ENCODE measurements at places on chromosomes 1 and 21. TPM values are rescaled to one million over a fixed set of nuclear protein-coding genes. Genes with fewer than 3 reads are reported as not detected.

FTCD gene
- 4.5 TPM for total RNA-seq

TAL1 gene
- total RNA-seq = 12.2 TPM

OR2T35 gene
- total RNA-seq = not detected

TNFAIP8L2 gene
- total RNA-seq = not detected

S100A14 gene
- total RNA-seq = 624 TPM

LRRN2 gene
- total RNA-seq = not detected

CACHD1 gene
- 18.5 TPM for total RNA-seq

KLF17 gene
- not detected for total RNA-seq

C1orf105 gene
- total RNA-seq = 1.9 TPM

DNA sequence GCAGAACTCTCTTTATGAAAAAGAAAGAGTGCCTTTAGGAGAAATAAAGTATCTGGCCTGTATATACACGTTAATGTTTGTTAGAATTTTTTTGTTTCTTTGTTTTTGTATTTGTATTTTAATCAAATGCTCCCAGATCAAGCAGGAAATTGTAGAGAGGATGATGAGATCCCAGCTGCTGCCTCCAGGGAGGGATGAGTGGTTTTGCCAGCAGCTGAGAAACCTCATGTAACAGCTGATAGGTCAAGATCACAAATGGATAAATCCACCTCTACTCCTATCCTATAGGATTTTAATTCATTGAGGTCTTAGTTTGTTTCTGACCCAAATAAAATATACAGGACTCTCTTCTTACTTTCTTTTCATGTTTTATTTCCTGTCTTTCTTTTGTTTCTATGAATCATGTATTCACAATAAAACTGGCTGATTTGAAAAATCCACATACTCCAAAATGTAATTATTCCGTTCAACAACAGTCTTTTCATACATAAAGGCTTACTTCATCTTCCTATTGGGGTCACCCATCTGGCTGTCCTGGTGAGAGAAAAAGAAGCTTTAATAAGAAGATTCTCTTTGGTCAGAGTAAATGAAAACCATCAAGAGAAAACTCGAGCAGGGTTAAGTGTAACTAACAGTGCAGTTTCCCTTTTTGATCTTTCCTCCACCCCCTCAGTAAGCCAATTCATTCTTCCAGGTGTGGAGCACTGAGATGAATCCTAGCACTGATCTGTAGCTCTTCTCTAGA, 129.3 kb upstream of the PLPPR5 start:
- no peak overlapping the region for H3K4me3 ChIP-seq
- H3K4me1 ChIP-seq = no peaks in the 10 kb centered on the region
- no peaks in the 10 kb centered on the region for H3K36me3 ChIP-seq

- no peak overlapping the region for H3K4me3 ChIP-seq
- no peaks in the 10 kb centered on the region for H3K36me3 ChIP-seq
- H3K27me3 ChIP-seq = no peaks in the 10 kb centered on the region
Observed at GRCh38 chr1:193741228-193741627, 554.8 kb upstream of the B3GALT2 start.

- H3K4me3 ChIP-seq = no peak overlapping the region
- H3K27me3 ChIP-seq = no peaks in the 10 kb centered on the region
- H3K4me1 ChIP-seq = 0 out of 2 replicates have a peak, but pooled peaks cover 5% of the 10 kb centered on the region
Observed at GRCh38 chr1:227761621-227762230, 26.5 kb downstream of the SNAP47 start.

GRCh38 chr21:29810871-29811270, 128.9 kb downstream of the GRIK1 start:
- H3K4me1 ChIP-seq = no peaks in the 10 kb centered on the region
- H3K36me3 ChIP-seq = no peaks in the 10 kb centered on the region
- H3K27me3 ChIP-seq = no peaks in the 10 kb centered on the region
- H3K27ac ChIP-seq = no peak overlapping the region
- DNase-seq = no peak

- DNase-seq = no peak
- no peaks in the 10 kb centered on the region for H3K36me3 ChIP-seq
- H3K27me3 ChIP-seq = no peaks in the 10 kb centered on the region
Observed at GRCh38 chr1:235632506-235633401, 16.8 kb downstream of the GNG4 start.

DNA sequence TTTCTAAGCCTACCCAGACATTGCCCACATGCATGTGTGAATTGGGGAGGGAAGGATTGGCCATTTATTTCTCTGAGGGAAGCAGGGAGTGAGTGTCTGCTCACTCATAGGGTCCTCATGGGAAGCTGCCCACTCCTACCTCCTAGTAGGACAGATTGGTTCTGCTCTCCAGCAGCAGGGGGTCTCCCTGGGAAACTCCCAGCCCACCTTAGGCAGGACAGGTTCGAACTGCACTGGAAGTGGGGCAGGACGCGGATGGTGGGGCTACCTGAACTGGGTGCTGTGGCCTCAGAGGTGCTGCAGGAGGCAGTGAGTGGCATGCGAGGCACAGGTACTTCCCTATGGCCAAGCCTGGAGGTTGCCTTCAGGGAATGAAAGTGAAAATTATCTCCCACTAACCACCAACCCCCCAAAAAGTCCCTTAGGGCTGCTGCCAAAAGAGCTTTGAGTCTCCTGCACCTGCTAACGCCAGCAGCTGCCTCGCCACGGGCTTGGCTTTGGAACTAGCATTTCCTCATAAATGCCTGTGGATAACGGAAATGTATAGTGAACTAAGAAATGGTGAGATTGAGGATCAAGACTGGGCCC, 157.0 kb upstream of the COA6 start:
- no peaks in the 10 kb centered on the region for H3K4me1 ChIP-seq
- H3K4me3 ChIP-seq = no peak overlapping the region
- H3K36me3 ChIP-seq = no peaks in the 10 kb centered on the region
- no peak for DNase-seq
- H3K27me3 ChIP-seq = peaks cover 7% of the 10 kb centered on the region
- H3K27ac ChIP-seq = no peak overlapping the region

DNA sequence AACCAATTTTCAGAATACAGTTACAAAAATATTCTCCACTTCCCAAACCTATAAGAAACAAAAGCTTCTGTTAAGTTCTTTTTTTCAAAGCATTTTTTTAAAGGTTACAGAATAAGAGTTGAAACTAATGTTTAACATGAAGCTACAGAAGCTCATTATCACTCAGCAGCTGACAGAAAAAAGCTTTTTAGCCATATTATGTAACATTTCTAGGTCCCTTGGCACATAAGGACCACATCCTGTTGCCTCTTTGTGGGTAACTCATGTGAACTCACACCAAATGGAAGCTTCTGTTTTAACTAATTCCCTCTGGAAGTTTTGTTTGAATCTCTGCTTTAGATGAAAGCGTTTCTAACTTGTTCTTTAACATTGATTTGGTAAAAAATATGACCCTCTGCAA, 242.5 kb upstream of the TMPRSS15 start:
- no peaks in the 10 kb centered on the region for H3K27me3 ChIP-seq
- no peak overlapping the region for H3K4me3 ChIP-seq
- no peaks in the 10 kb centered on the region for H3K36me3 ChIP-seq
- H3K4me1 ChIP-seq = peaks cover 6% of the 10 kb centered on the region
- no peak for DNase-seq

DNA sequence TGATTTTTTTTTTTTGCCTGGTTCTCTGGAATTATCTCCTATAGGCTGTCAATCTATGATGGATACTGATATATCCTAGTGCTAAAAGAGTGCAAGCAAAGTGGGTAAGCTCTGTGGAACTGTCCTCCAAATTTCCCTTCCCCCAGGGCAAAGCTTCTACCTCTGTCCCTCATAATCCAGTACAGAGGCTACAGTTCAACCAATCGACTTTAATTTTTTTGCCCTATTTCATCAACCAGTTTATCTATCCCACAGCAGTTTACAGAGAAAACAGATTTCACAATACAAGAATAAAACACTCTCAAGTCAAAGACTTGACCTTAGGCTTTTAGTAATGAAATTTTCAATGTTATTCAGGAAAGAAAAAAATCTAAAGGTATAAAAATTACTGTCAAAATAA, 13.9 kb downstream of the PUM1 start:
- H3K4me3 ChIP-seq = no peak overlapping the region
- no peaks in the 10 kb centered on the region for H3K4me1 ChIP-seq
- H3K27ac ChIP-seq = no peak overlapping the region
- H3K27me3 ChIP-seq = no peaks in the 10 kb centered on the region
- no peak for DNase-seq
- H3K36me3 ChIP-seq = no peaks in the 10 kb centered on the region

GRCh38 chr1:39981945-39982344, 27.0 kb downstream of the MFSD2A start:
- H3K4me3 ChIP-seq = no peak overlapping the region
- no peak for DNase-seq
- no peaks in the 10 kb centered on the region for H3K27me3 ChIP-seq
- peak overlapping the region; percentile 70 for H3K27ac ChIP-seq
- H3K4me1 ChIP-seq = peaks cover 3% of the 10 kb centered on the region
- no peaks in the 10 kb centered on the region for H3K36me3 ChIP-seq

DNA sequence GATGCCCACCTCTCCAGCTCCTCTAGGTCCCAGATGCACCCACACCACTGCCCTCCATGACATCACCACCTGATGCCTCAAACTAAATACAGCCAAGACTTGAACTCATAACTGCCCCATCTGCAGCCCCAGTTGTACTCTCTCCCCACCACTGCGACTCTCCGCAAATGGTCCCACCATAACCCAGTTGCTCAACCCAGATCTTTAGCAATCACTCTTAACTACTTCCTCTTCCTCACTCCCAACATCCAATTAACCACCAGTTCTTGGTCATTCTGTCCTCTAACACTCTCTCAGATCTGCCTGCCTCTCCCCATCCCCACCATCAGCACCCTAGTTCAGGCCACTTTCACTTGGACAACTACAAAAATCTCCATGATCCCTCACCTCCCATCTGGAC, 36.8 kb upstream of the PLA2G2C start:
- no peaks in the 10 kb centered on the region for H3K36me3 ChIP-seq
- H3K4me1 ChIP-seq = no peaks in the 10 kb centered on the region
- no peak overlapping the region for H3K4me3 ChIP-seq

GRCh38 chr1:53050310-53050709, 11.7 kb upstream of the PODN start:
- H3K27ac ChIP-seq = no peak overlapping the region
- no peak for DNase-seq

GRCh38 chr1:55593298-55593697, 378.1 kb upstream of the USP24 start:
- no peaks in the 10 kb centered on the region for H3K27me3 ChIP-seq
- H3K4me1 ChIP-seq = no peaks in the 10 kb centered on the region
- no peak overlapping the region for H3K4me3 ChIP-seq
- no peak for DNase-seq
- H3K27ac ChIP-seq = no peak overlapping the region
- no peaks in the 10 kb centered on the region for H3K36me3 ChIP-seq

GRCh38 chr21:21807598-21807903, 809.3 kb downstream of the NCAM2 start:
- no peak overlapping the region for H3K27ac ChIP-seq
- no peak for DNase-seq
- H3K4me3 ChIP-seq = no peak overlapping the region
- H3K27me3 ChIP-seq = no peaks in the 10 kb centered on the region
- H3K36me3 ChIP-seq = no peaks in the 10 kb centered on the region

- no peak overlapping the region for H3K4me3 ChIP-seq
- H3K36me3 ChIP-seq = no peaks in the 10 kb centered on the region
- no peak overlapping the region for H3K27ac ChIP-seq
- no peaks in the 10 kb centered on the region for H3K4me1 ChIP-seq
Observed at GRCh38 chr1:35298464-35298863, 30.0 kb downstream of the ZMYM4 start.

DNA sequence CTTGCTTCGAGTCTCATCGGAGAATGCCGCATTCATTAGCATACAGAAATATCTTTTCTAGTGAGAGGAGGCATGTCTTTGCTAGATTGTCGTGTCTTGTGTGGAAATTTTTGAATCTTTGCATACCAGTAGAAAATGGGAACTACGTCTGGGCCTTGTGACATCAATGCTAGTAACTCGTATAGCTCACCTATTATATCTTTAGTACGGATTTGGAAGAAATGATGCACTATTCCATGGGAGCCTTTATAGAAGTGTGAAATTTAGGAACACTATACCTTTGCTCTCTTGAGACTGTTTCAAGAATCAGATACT, 835 bp downstream of the UHMK1 start:
- no peaks in the 10 kb centered on the region for H3K36me3 ChIP-seq
- peak overlapping the region; percentile 94 for H3K27ac ChIP-seq
- DNase-seq = no peak
- H3K4me3 ChIP-seq = peak overlapping the region; percentile 80
- 0 out of 2 replicates have a peak, but pooled peaks cover 3% of the 10 kb centered on the region for H3K4me1 ChIP-seq

GRCh38 chr1:228488818-228489674, 1.9 kb downstream of the RNF187 start:
- H3K27me3 ChIP-seq = no peaks in the 10 kb centered on the region
- peaks cover 5% of the 10 kb centered on the region for H3K4me1 ChIP-seq
- no peak for DNase-seq
- H3K36me3 ChIP-seq = peaks cover 6% of the 10 kb centered on the region
- peak overlapping the region; percentile 82 for H3K4me3 ChIP-seq

GRCh38 chr1:13784971-13785370, 85.0 kb downstream of the PRDM2 start:
- H3K27ac ChIP-seq = no peak overlapping the region
- H3K36me3 ChIP-seq = no peaks in the 10 kb centered on the region
- H3K4me3 ChIP-seq = no peak overlapping the region
- H3K4me1 ChIP-seq = no peaks in the 10 kb centered on the region
- no peak for DNase-seq

DNA sequence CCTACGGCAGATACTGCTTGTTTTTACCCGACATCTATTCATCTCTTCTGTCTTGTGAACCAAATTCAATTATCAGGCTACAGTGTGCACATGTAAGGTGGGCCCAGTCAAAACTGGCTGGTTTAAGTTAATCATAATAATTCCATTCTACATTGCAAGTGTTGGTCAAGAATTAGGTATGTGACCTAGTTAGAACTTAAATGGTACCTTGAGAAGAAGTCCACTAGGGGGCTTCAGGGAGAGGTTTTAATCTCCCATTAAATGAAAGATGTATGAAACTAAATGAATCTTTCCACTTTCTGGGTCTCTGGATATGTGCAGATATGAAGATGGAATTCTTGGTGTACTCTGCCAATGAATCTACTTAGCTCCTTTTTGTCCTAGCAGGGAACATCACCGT, 187.1 kb downstream of the CDC42BPA start:
- no peak overlapping the region for H3K4me3 ChIP-seq
- no peak overlapping the region for H3K27ac ChIP-seq
- DNase-seq = no peak
- no peaks in the 10 kb centered on the region for H3K27me3 ChIP-seq
- peaks cover 19% of the 10 kb centered on the region for H3K4me1 ChIP-seq

GRCh38 chr1:2368053-2368744, 23.2 kb downstream of the MORN1 start:
- H3K27me3 ChIP-seq = no peaks in the 10 kb centered on the region
- DNase-seq = no peak
- no peaks in the 10 kb centered on the region for H3K4me1 ChIP-seq
- H3K36me3 ChIP-seq = no peaks in the 10 kb centered on the region

DNA sequence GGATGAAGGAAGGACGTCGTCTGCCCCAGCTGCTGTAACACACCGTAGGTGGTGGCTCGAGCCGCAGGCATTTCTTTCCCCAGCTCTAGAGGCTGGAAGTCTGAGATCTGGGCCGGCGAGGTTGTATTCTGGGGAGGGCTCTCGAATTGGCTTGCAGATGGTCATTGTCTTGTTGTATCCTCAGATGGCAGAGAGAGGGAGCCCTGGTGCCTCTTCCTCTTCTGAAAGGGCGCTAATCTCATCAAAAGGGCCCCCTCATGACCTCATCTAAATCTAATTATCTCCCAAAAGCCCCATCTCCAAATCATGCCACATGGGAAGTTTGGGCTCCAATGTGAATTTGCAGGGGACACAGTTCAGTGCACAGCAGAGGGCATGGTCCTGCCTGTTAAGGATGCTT, 109.0 kb downstream of the SIK1 start:
- H3K4me1 ChIP-seq = peaks cover 42% of the 10 kb centered on the region
- no peak overlapping the region for H3K4me3 ChIP-seq
- no peaks in the 10 kb centered on the region for H3K27me3 ChIP-seq
- H3K36me3 ChIP-seq = no peaks in the 10 kb centered on the region
- no peak overlapping the region for H3K27ac ChIP-seq
- no peak for DNase-seq

All from Caco-2 (cell line).